ENCODE measurements at places on chromosomes 13 and 19.

DNA sequence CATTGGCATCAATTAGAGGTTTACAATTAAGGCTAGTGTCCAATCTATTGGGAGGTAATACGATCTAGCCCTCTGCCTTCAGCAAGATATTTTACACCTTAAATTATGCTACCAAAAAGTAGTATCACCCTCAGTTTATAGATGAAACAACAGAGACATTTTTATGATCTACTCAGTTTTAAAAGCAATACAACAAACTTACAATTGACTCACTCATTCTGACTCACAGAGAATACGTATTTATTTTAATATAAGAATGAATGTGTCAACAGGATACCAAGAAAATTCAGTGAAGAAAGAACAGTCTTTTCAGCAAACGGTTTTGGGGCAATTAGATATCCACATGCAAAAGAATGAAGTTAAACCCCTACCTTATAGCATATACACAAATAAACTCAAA, 32.5 kb upstream of the STARD13 start:
- DNase-seq = no peak

DNA sequence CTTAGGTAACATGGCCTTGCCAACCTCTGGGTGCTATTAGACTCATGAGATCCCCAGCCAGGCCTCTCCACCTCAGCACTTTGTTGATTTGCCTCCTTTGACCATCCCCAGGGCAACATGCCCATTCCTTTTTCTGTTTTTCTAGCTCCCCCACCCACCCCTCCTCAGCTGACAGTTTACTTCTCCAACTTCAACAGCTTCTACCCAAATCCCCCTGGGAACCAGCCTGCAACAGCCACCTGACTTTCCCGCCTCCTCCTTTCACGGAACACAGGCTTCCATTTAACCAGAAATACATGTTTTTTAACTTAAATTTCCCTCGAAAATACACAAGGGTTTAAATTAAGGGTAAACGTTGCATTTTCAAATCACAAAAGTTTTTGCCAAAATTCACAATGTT, 117.3 kb downstream of the DLEU7 start:
- no peak for DNase-seq

GRCh38 chr19:17881701-17882100, 10.0 kb downstream of the SLC5A5 start:
- DNase-seq = no peak

GRCh38 chr19:33211794-33212435, 13.7 kb downstream of the SLC7A10 start:
- DNase-seq = no peak

- no peak for DNase-seq
Observed at GRCh38 chr13:101945435-101945834, 456.4 kb downstream of the FGF14 start.

DNA sequence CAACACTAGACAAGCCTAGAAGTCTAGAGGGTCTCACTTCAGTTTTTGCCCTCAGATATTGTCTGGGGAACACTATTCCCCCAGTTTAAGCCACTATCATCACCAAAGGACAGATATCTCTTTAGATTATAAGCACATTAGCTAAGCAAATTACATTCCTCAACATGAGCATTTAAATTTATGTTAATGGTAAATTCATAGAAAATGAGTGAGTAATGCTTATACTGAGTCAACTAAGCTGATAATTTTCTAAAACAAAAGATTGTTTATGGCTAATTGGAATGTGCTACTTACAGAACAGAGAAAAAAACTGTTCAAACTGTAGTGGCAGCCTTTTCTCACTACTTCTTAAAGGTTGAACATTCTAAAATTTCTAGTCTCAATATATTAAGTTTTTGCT, 290.2 kb downstream of the SLITRK1 start:
- DNase-seq = no peak

- DNase-seq = no peak
Observed at GRCh38 chr19:35368378-35368777, 2.5 kb upstream of the GPR42 start.

DNA sequence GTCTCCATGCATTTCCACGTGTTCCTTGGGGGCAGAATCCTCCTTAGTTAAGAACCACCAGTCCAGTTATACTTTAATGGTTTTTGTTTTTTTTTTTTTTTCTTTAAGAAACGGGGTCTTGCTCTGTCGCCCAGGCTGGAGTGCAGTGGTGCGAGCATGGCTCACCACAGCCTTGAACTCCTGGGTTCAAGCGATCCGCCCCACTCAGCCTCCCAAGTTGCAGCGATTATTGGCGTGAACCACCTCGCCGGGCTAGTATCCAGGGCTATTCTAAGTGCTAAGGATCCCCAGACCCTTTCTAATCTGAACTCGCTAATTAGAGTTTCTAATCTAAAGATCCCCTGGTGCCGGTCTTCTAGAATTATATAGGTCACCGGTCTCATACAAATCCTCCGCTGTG, 9.6 kb downstream of the ABHD8 start:
- DNase-seq = no peak

GRCh38 chr19:5988517-5989387, 10.8 kb upstream of the RANBP3 start:
- DNase-seq = peak; percentile 20

DNA sequence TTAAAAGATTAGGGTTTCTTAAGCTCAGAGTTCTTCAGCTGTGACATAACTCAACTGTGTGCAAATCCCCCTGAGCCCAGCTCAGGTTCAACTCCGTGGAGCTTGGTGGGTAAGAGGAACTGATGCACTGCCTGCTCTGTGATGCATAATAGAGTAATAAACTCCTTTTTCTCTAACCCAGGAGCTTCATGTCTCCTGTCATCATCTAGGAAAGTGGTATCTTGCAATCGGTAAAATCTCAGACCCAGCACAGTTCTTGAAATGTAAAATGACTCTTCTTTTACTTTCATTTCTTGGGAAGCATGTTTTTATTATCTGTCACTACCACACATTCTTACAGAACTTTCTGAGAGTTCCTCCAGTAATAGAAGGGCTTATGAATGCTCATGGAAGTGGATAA, 123.8 kb upstream of the PCDH9 start:
- no peak for DNase-seq

- no peak for DNase-seq
Observed at GRCh38 chr13:104372095-104372655, 1306.0 kb upstream of the SLC10A2 start.

DNA sequence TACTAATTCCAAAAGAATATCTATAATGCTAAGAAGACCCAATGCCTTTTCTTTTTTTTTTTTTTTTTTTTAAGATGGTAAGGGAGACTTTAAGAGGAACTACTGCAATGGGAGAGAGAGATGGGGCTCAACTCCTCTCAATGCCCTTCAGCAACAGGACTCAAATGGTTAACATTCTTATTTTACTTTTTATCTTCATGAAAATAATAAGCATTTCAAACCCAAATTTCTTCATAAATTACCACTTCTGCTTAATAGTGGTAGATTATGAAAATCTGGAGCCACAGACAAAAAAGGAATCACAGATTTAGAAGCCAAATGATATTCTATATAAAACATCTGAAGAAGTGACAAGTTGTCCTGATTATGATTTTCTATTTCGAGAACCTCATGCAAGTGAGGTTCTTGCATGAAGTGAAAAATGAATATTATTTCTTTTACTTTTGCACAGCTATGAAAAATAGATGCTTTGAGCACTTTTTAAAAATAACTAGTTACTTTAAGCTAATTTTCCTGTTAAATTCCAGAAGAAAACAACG, 74.2 kb downstream of the SERP2 start:
- no peak for DNase-seq

DNA sequence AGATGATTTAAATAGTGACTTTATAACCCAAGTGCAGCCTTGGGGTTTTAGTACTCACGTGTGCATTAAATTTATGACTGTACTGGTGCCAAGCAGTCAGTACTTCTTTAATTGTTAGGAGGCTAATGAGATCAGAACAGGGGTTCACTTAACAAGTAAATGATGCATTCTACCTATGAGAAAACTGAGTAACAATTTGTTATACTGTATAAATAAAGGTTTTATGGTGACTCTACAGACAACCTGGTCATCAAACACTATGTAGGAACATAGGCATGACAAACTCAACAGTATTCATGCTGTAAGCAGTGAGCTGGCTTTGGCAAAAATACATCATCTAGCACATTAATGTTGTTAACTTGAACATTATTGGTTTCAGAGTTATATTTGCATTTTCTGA, 75.6 kb downstream of the UBL3 start:
- DNase-seq = no peak

DNA sequence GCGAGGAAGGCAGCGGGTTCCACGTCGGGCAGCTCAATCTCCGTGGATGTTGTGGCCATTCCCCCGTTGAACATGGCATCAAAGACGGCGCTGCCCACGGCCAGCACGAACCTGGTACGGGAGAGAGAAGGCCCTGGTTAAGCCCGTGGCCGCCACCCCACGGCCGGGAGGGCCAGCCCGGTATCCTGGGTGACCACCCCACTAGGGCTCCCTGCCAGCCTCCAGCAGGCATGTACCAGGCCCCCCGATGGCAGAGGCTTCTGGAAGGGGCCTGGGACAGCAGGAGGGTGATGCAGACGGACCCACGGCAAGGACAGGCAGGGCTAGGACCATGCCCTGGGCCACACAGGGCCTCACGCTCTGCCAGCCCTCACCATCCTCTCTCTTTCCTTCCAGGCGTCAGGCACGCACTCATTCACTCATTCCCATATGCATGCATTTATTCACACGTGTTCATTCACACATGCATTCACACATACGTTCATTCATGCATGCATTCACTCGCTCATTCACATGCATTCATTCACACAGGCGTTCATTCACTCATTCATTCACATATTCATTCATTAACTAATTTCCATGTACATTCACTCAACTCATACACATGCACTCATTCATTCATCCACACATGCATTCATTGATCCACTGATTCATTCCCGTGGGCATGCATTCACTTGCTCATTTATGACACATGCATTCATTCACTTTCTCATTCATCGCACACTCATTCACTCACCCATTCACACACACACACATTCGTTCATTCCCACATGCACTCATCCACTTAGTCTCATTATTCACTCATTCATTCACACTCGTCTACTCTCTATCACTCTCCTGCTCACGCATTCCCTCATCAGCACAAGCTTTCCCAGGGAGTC, 17.9 kb downstream of the BTBD2 start:
- no peak for DNase-seq

DNA sequence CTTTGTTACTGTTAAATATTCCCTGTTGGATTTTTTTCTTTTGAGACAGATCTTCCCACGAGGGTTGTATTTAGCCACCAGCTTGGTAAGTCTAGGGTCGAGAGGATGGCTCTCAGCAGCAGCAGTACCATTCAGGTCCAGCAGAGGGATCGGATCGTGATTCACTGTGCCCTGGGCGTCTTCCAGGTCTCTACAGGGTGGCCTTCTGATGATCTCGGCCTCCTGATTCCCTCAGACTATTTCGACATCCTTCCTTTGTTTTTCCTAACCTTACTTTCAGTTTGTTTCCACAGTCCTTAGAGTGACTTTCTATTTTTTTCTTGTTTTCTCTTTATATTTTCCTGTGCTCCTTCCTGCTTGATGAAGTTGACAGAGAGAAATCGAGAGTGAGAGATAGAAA, 1436.9 kb downstream of the UQCRFS1 start:
- no peak for DNase-seq

DNA sequence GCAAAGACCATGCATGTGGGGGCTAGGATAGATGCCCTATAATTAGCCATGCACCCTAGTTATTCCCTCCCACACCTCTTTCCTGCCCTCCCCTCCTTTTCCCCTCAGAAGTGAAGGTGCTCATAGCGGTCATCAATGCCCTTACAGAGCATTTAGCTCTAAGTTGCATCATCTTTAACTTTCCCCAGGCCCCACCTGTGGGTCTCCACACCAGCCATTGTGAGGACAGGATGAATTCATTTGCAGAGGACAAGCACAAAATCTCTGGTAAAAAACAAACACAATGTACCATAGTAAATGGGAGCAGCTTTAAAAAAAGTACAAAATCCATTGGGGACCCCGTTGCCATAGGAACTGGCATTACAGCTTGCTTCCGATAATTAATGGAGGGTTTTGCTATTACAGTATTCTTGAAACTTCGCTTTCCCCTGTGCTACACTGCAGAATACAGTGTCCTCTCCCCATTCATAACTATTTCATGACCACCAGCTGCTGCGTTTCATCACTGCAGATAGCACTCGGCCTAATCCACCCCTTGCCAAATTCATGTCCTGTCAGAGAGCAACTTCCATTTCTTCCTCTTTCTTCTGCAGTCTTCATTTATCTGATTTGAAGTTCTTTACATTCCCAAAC, 110.5 kb downstream of the ZDHHC20 start:
- DNase-seq = no peak

DNA sequence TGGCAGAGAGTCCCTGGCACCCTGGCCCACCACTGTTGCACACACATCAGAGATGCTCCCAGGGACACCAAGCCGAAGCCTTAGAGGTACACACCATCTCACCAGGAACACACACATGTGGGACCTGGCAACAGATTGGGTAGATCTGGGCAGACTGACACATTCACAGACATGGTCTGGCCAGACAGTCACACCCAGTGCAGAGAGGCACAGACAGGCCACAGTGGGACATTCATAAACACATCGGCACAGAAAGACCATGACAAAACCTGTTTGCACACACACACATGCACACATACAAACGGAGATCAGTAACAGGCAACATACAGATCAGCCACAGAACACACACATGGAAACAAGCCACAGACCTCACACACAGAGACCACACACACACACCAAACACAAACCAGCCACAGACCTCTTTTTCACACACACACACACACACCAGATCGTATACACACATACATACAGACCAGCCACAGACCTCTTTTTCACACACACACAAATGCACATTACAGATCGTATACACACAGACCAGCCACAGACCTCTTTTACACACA, 6.3 kb upstream of the JUNB start:
- DNase-seq = no peak

GRCh38 chr13:46343279-46343994, 43.6 kb downstream of the RUBCNL start:
- no peak for DNase-seq

GRCh38 chr13:57739089-57739488, 107.5 kb downstream of the PCDH17 start:
- DNase-seq = no peak

- DNase-seq = peak; percentile 37
Observed at GRCh38 chr19:43524922-43525835, 1.8 kb downstream of the ETHE1 start.

GRCh38 chr13:27679896-27680295, 58.2 kb downstream of the POLR1D start:
- DNase-seq = no peak

- DNase-seq = no peak
Observed at GRCh38 chr19:460877-461720, at the start of gene SHC2. SHC2 (minus strand) TSS chr19:461033; CDS start chr19:460996, 37 bp downstream.

- no peak for DNase-seq
Observed at GRCh38 chr13:95074820-95075219, 226.4 kb downstream of the ABCC4 start.

- no peak for DNase-seq
Observed at GRCh38 chr13:33132644-33133440, 116.6 kb downstream of the KL start.

DNA sequence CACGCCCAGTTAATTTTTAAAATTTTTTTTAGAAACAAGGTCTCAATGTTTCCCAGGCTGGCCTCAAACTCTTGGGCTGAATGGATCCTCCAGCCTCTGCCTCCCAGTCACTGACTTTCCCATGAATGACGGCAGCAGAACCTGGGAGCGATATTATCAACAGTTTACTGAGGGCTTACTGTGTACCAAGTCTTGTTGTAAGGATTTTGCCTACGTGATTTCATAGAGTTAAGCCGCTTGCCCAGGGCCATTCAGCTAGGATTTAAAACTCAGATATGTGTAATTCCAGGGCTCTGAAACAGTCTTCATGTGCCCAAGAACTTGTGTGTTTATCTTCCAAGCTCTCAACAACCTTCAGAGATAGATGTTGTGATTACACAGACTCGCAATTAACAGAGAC, 6.0 kb upstream of the KXD1 start:
- no peak for DNase-seq

GRCh38 chr13:40981361-40981760, 37.8 kb downstream of the ELF1 start:
- no peak for DNase-seq
